ENCODE measurements at places on chromosomes 3 and 15.

DNA sequence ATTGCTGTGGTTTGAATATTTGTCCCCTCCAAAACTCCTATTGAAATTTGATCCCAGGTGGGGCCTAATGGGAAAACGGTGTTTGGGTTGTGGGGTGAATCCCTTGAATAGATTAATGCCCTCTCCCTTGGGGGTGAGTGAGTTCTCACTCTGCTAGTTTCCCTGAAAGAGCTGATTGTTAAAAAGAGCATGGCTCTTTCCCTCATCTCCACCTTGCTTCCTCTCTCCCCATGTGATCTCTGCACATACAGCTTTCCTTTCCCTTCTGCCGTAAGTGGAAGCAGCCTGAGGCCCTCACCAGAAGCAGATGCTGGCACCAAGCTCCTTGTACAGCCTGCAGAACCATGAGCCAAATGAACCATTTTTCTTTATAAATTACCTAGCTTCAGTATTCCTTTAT is 394.9 kb upstream of the WNT5A start:
- DNase-seq: no peak

DNA sequence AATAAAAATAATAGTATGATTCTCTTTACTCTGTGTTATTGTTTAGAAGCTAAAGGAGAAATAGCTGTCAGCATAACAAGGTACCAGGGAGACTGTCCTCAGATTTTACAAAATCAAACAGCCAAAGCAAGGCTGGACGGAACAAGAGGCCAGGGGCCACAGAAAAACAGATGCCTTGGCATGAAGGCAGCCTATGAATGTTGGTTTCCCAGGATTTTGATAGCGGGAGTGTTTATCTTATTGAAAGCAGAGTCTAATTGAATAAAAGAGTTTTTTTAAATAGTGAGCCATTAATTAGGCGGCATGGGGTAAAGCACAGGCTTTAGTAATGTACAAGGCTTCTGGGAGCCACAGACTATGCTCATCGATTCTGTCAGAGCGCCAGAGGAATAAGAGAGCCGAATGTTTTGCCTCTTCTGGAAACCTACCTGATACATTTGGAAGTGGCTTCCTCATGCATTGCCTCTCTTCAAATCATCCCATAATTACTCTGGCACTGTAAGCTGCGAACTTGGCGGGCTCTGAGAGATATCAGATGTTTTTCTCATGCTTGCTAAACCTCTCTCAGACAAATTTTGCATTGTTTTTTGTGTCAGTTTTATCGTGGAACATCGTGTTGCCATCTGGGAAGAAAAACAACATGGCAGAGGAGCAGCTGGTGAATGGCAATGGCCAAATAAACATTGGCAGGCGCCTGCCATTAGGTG is 30.4 kb upstream of the TMCO5A start:
- DNase-seq: no peak

- DNase-seq: no peak
Observed at GRCh38 chr3:60192297-60193114, 1058.7 kb downstream of the FHIT start.

DNA sequence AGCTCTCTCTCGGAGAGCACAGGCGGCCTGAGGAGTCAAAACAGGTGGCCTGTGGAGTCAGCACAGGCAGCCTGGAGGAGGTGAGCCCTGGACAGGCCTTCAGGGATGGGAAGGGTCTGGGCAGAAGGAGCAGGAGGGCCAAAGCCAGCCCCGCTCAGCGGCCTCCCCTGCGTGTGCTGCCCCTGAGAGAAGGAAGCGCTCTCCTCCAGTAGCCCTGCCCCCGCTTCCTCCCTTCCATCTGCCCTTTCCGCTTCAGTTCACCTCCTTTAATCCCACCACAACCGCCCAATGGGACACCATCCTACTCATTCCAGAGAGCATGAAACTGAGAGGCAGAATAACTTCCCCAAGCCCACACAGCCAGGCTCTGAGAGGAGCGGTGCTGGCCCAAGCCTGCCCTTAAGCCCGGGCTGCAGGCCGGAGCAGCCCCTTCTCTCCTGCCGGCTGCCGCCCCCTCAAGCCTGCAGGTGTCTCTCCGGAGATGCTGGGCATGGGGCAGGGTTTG is 3.2 kb upstream of the NR2E3 start:
- DNase-seq: no peak

GRCh38 chr15:55357774-55358173 is 38.8 kb downstream of the PIGB start:
- no peak for DNase-seq

Measured in NK-92 treated with Interleukin-12 subunit alpha and Interleukin-12 subunit beta, amount 100 ng/mL, for 24 hours (cell line).